Putamen (tissue), 1 donor: ENCODE measurements at places on chromosomes 5 and 9.

- no peak for DNase-seq
Measured at GRCh38 chr5:87909382-87909781, 359.3 kb downstream of the TMEM161B start.

GRCh38 chr9:69313175-69313574 is 11.8 kb upstream of the ENTREP1 start:
- DNase-seq: no peak

DNA sequence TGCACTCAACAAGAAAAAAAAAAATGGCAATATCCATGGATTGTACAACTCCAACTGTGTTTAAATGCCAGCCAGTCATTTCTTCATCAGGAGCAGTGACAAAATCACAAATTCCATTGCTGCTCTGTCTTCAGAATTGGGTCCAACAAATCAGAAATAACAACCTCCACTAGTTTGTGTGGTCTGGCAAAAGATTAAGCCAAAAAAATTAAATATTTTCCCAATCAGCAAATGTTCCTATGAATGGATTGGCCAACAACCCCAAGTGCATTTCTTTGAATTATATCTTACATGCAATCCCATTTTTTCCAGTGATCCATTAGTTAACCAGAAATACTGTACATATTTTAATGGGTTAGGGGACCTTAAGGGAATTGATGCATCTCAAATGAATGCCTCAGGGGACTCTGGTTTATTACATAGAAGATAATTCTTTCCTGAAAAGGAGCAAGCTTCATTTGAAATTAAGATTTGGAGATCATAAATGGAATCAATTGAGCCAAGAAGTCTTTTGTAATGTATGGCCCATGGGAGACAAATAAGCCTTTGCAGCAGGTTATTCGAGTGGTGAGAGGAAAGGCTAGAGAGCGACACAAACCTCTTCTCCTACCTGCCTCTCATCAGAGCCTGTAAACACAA is 131.8 kb downstream of the TLE1 start:
- no peak for DNase-seq

- no peak for DNase-seq
Measured at GRCh38 chr5:1227667-1228066, 2.5 kb downstream of the SLC6A18 start.

DNA sequence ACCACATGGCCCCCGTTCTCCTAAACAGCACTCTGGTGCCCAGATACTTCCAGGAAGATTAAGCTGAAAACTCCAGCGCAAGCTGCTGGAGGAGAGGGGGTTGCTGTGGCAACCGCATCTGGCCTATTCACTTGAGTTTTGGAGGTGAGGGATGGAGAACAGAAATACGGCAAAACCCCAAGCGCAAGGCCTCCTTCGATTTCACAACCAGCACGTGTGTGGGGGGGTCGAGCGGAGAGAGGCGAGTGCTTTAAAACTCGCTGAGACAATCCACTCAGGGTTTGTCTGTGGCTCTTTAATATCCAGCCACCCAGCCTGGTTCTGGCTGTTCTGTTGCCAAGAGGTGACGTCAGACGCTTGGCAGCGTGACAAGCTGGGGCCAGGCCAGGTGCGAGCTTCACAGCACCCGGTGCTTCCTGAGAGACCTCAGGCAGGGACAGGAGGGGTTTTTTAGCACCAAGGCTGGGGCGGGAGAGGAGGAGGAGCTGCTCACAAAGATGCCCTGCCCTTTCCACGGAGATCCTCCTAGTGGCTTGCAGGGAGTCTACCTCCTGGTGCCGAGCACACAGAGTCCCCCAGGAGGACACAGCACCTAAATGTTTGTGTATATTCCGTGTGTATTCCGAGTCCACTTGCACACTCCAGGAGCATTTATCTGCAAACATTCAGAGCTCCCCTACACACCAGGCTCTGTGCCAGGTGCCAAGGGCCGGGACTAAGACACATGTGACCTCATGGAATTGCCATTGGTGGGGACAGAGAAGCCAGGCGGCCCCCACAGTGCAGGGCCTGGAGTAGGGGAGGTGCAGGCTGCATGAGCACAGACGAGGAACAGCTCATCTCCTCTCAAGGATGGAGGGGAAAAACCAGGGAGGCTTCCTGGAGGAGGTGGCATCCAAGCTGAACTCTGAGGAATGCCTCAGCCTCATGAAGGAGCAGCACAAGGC is 194.6 kb downstream of the OLFM1 start:
- peak; percentile 34 for DNase-seq

GRCh38 chr5:134245101-134245604 is 19.3 kb upstream of the PPP2CA start:
- no peak for DNase-seq

GRCh38 chr9:136541709-136542108 is 4.1 kb downstream of the NOTCH1 start:
- DNase-seq: peak; percentile 62

DNA sequence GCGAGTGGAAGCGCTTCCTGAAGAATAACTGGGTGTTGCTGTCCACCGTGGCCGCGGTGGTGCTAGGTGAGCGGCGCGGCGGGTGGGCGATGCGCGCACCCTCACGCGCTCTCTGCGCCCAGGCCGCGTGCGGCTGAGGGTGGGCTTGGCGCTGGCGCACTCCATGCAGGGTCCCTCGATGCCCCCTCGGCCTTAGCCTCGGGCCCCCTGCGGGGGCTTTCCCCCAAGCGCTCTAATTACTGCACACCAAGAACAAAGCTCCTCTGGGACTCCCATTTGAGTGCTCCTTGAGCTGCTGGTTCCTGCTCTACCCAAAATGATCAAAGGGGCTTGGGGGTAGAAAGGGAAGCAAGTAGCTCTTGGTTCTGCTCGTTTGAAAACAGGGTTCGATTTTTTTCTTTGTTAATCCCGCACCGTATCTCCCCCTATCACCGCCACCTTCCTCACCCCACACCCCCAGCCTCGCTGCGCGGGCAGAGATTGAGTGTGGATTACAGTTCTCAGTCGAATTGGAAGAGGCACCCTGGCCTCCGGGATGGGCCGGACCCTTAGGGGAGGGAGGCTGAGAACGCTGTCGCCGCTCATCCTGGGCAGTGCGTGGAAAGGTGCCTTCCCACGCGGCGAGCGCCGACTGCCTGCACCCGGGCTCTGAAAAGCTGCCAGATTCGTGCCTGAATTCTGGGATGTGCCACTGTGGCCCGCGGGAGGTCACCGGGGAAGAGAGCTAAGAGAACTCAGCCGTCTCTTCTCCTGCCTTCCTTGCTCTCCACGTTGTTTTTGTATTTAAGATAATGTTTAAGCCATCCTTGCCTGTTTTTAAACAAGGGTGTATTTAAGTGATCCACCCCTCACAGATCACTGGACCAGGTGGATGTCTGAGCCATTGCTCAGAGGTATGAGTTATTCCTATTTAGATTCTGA is 697 bp downstream of the SLC1A1 start:
- DNase-seq: no peak

DNA sequence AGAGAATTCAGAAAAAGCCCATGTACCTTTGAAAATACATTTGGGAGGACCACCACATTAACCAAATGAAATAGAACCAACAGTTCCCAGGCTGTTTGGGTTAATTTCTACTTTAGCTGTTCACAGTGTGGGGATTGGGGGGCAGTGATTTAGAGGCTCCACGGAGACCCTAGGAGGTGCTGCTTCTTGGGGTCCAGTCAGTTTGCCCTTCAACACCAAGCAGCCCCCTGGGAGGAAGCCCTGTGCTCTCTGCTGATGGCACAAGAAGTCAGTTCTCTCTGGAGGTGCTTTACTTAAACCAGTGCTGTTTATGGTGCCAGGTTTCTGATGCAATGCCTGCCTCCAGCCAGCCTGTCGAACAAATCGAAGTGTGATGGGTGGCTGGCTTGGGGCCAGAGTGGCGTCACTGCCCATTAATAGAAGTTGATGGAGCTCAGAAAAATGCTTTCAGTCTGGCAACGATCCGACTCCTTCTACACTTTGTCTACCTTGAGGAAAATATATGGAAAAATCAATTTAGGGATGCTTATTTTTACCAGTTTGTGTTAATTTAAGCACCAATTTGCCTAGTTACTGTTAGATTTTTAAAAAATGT is 134.0 kb downstream of the SNX18 start:
- DNase-seq: no peak

DNA sequence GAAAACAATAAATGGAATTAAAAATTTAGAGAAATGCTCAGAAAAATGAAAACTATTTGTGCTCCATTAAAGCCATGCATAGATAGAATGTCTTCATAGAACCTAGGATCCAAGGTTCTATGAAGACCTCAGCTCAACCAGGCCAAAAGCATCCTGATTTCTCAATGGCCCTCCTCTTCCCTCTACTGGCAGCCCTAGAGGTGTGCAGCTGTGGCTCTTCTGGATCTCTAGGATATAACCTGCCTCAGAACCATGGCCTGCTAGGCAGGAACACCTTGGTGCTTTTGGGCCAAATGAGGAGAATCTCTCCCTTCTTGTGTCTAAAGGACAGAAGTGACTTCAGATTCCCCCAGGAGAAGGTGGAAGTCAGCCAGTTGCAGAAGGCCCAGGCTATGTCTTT is 15.1 kb downstream of the IFNA1 start:
- DNase-seq: peak; percentile 24

DNA sequence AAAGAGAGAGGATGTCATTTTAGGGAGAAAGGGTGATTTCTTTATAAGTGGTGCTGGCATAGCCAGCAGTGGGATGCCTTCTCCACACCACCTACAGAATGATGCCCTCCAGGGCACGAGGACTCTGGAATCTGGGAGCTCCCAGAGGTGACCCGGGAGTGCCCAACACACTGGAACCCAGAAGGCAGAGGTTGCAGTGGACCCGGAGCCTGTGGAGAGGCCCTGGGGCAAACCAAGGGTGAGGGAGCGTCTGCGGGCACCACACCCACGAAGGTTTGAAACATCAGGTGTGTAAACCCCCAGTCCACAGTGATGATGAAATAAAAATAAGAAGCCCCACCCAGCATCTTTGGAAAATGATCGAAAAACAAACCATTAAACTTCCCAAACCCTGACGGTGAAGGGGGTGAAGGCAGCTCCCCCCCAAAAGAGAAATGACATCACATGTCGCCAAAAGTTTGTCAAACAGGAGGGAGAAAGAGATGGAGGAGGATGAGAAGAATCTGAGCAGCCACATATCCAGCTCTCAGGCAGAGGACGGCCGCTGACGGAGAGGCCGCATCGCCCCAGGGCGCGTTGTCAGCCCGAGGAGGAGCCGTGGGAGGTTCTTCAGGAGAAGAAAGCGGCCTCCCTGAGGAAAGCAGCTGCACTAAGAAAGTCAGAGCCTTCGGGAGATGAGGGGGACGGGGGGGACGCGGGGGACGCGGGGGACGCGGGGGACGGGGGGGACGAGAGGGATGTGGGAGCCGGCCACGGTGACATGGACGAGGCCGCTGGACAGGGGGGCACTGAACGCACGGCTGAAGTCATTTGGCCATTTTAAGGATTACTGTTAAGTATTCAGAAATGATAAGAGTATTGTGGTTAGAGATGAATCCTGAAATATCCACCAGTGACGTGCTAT is 43.1 kb upstream of the NSMF start:
- DNase-seq: no peak

GRCh38 chr9:132301521-132301920 is 53.3 kb downstream of the SETX start:
- no peak for DNase-seq

DNA sequence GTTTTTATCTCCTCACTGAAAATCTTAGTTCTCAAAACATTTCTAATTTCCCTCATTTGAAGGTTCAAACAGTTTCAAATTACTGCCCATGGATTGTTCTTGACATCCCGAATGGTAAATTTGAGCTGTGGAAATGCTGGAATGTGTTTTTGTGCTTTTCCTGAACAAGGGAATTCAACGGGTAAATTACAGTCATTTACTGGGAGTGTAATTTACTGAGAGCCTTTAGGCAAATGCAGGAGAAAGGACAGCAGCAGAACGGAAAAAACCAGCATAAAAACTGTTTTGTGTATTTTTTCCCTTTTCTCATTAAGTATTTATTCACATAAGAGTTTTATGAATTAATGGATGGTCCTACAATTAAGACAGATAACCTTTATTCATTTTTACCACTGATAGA is 139.2 kb downstream of the PBX3 start:
- no peak for DNase-seq

DNA sequence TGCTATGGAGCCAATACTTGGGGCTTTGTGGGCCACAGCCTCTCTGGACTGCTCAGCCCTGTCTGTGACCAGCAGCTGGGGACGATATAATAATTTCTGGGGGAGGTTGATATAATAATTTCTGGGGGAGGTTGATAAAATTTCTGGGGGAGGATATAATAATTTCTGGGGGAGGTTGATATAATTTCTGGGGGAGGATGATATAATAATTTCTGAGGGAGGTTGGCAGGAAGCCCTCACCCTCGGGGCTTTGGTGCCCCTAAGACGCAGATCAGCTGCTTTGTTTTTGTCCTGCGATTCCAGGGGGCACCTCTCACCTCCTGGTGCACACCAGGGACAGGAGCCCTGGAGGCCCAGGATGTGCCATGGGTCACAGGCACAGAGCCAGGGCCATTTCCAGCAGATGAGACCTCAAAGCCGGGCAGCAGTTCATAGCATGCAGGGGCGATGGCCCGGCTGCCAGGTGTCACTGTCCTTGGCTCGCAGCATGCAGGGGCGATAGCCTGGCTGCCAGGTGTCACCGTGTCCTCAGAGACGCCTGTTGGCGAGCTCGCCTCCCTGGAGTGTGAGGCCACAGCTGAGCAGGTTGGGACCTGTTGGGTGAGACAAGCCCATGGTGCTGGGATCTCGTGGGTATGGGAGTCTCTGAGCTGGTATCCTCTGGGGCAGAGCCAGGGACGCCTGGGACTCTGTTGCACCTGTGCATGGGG is 3.8 kb upstream of the TOR4A start:
- no peak for DNase-seq

GRCh38 chr5:3671337-3671736 is 75.7 kb downstream of the IRX1 start:
- DNase-seq: no peak

DNA sequence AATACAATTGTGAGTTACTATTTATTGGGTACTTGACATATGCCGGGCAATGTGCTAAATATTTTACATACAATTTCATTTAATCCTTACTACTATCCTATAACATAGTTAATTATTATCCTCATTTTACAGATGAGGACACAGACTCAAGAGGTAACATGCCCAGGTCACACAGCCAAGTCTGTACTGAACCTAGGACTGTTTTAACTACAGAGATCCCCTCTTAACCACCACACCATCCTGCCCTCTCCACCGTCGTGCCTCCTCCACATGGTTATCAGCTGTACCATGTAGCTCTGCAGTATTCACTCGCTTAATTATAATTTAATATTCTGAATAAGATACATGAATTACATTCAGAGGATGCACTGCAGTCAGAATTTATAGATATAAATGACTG is 5.3 kb downstream of the RAB14 start:
- no peak for DNase-seq

GRCh38 chr9:32550150-32550561 is 2.0 kb upstream of the SMIM27 start:
- DNase-seq: peak; percentile 39

GRCh38 chr5:1962619-1963355 is 80.1 kb upstream of the IRX4 start:
- no peak for DNase-seq

- peak; percentile 24 for DNase-seq
Measured at GRCh38 chr9:120348951-120349429, 231.0 kb downstream of the CDK5RAP2 start.

- no peak for DNase-seq
Measured at GRCh38 chr9:124439686-124440243, 10.5 kb upstream of the ADGRD2 start.

GRCh38 chr5:130183115-130183514 is 278.9 kb downstream of the CHSY3 start:
- no peak for DNase-seq
